ENCODE measurements at places on chromosomes 11 and 22.

- no peak for DNase-seq
Measured at GRCh38 chr11:119134389-119134978, 13.1 kb downstream of the HINFP start.

GRCh38 chr11:33867996-33868646, 23.8 kb downstream of the LMO2 start:
- DNase-seq = no peak

DNA sequence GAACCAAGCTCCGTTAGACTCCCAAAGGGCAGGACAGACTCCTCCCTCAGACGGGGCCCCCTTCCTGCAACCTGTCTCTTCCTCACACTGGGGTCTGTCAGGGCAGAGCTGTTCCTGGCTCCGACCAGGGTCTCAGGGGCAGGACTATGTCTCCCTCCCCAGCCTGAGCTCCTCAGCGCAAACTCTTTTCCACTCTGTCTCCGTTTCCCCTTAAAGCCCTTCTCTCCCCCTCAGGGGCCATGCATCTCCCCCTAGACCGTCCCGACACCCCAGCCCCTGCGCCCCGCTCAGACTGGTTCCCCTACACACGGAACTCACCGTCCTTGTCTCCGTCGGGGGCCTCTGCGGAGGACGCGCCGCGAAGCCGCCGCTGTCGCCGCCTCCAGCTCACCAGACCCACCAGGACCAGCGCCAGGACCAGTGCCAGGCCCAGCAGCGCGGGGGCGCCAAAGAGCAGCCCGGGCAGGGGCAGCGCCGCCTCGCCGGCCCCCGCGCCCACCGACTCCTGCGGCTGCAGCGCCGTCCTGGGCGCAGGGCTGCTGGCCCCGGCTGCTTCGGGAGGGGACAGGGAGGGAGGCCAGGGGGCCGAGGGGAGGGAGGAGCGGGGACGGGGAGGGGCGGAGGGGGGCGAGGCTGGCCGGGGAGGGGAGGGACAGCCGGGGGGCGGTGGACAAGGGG, 684 bp downstream of the TNFRSF13C start:
- DNase-seq = peak; percentile 79

DNA sequence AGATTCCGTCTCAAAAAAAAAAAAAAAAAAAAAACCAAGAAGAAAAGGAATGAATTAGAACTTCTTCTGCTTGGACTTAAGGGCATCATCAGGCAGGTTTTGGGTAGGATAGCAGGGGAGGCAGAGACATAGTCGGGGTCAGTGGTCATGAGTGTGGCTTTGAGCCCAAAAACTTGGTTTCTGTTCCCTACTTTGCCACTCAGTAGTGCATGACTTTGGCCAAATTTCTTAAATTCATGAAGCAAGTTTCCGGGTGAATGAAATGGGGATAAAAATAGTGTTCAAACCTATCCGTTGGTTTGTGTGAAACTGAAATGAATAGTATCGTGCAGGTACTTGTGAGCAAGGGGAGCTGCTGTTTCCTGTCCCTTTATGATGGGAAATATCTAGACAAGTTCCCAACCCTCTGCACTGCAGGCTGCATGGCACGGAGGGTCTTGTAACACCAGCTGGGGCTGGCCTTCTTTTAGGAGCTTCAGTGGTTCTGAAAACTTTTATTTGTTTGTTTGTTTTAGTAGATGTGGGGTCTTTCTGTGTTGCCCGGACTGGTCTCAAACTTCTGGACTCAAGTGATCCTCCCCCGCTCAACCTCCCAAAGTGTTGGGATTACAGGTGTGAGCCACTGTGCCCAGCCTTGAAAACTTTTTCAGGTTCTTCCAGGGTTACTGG, 18.4 kb downstream of the NEAT1 start:
- DNase-seq = no peak

- no peak for DNase-seq
Measured at GRCh38 chr22:17570851-17571631, 7.7 kb downstream of the SLC25A18 start.

DNA sequence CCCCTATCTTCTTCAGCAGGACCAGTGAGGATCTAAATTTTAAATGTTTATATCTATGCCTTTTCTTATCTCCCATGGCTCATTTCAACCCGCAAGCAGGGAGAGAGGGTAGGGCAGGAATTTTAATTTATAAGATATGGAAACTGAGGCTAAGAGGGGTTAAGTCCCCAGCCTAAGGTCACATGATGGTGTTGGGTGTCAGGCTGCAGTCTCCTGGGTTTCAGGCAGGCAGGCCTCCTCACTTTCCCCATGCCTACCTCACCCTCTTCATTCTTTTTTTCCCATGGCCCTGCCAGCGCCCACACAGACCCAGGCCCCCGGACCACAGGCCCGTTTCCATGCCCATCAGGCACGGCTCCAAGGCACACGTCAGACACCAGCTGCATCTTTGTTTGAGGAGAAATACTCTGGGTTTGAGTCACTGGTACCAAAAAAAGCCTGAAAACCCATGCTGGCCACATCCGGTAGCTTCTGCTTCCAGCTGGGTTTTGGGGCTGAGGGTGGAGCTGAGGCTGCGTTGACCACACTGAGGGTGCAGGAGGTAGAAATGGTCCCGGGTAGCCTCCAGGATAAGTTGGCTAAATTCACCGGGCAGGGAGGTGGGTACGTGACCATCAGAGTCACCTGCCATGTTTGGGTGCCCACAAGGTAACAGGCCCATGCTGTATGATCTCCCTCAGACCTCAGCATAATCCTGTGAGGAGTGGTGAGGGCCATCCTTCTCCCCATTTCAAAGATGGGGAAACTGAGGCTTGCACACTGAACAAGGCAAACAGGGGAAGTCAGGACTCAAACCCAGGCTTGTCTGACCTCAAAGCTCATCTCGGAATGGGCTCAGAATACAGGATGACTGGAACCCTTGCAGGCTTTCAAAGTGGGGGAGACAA, 7.5 kb downstream of the CRYBB1 start:
- DNase-seq = peak; percentile 67

DNA sequence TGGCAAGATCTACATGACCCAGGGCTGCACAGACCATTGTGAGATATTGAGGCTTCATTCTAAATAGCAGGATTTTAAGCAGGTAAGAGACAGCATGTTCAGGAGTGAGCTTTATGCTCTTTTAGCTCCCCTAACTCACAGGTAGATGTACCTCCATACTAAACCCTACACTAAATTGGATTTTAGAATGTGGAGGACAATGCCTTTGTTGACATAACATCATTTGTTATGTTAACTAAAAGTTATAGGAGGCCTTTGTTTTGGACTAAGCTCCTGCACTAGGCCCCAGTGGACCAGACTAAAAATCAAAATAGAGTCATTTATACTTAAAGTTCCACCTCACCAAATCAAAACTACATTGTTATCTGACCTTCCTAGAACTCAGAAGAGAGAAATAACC, 6.8 kb downstream of the DDIAS start:
- DNase-seq = no peak

DNA sequence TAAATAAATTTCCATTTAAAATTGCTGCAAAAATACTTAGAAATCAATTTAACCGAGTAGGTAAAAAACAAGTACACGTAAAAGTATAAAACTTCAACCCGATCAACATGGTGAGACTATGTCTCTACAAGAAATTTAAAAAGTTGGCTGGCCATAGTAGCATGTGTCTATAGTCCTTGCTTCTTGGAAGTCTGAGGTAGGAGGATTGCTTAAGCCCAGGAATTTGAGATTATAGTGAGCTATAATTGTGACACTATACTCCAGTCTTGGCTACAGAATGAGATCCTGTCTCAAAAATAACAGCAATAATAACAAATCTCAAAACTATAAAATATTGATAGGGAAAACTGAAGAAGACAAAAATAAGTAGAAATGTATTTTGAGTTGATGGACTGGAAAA, 11.1 kb downstream of the CASP4 start:
- DNase-seq = no peak

DNA sequence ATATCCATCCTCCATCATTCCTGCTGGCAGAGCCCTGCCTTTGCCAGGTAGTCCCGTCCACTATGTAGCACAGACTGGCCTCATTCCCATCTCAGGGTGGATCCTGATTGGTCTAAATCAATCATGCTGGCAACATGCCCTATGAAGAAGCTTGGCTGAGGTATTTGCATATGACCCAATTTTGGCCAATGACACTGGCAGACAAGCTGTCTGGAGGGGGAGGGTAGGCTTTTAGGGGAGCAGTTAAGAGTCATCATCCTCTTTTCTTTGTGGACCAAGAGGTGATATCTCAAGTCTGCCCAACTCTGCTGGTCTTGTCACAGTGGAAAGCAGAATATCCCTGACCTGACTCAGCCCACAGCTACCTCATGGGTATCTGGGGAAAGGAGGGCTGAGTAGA, 5.1 kb downstream of the CCDC89 start:
- no peak for DNase-seq

- DNase-seq = no peak
Measured at GRCh38 chr11:9103542-9104276, 12.3 kb upstream of the SCUBE2 start.

DNA sequence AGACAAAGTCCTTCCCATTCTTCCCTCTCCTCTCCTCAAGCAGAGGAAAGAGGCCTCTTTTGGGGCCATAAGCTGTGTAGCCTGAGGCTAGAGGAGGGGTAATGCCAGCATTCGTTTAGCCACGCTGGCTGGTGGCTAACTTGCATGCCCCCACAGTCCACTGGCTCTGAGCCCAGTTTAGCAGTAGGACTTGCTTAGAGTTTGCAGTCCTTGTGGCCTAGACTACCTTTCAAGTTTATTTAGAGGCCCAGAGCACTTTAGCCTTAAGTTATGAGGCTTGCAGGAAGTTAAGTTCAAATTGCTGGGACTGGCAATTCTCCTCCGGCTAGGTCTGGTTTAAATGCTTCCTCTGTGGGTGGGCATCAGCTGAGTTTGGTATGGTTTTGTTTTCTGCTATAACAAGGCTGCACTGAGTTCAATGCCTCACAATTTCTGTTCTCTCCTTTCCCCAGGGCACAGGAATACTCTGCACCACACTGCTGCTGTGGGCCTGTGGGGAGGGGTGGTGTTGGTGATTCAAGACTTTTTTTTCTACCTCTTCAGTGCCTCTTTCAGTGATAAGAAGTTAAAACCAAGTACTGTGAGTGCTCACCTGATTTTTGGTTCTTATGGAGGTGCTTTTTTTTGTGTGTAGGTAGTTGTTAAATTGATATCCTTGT, 281.0 kb upstream of the C11orf87 start:
- no peak for DNase-seq

GRCh38 chr11:134802116-134802515, 390.1 kb upstream of the B3GAT1 start:
- no peak for DNase-seq

DNA sequence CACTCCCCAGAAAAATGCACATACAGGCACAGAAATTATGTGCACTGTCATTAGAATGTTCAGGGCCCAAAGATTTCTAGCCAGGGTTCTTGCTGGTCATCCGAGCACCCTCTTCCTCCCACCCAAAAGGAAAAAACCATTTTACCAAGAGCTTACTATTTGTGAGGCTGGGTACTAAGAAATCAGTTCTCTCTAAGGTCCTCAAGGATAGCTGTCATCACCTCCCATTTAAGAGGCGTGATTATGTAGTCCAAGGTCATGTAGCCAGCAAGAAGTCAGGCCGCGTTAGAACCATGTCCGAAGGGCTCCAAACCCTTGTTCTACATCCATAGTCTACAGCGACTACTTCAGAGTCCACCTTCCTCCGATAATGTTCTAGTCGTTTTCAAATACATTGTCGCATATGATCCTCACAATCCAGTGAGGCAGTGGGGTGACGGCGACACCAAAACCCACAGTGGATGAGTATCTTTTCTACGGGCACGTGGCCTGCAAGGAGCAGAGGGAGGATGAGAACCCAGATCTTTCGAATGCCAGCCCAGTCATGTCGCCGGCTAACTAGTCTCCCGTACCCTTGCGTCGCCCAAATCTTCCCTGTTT, 634 bp downstream of the TIMM8B start:
- DNase-seq = peak; percentile 58

GRCh38 chr11:134481135-134481534, 69.1 kb upstream of the B3GAT1 start:
- DNase-seq = no peak

DNA sequence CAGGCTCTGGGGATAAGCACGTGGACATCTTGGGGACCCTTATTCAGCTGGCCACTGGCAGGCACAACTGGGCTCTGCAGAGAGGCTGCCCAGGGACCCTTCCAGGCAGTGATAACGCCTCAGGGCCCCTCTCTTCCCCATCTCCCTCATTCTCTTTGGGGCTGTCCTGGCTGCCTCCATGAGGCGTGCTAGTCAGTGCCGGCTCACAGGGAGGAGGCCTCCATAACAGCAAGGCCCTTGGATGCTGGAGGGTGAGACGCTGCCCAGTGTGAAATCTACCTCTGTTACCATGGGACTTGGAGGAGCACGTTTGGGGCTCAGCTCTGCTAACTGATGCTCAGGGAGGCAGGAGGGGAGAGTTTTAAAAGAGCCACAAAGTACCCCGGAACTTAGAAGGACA, 221.3 kb downstream of the CTTN start:
- no peak for DNase-seq

- DNase-seq = no peak
Measured at GRCh38 chr11:123407996-123408597, 22.0 kb upstream of the GRAMD1B start.

DNA sequence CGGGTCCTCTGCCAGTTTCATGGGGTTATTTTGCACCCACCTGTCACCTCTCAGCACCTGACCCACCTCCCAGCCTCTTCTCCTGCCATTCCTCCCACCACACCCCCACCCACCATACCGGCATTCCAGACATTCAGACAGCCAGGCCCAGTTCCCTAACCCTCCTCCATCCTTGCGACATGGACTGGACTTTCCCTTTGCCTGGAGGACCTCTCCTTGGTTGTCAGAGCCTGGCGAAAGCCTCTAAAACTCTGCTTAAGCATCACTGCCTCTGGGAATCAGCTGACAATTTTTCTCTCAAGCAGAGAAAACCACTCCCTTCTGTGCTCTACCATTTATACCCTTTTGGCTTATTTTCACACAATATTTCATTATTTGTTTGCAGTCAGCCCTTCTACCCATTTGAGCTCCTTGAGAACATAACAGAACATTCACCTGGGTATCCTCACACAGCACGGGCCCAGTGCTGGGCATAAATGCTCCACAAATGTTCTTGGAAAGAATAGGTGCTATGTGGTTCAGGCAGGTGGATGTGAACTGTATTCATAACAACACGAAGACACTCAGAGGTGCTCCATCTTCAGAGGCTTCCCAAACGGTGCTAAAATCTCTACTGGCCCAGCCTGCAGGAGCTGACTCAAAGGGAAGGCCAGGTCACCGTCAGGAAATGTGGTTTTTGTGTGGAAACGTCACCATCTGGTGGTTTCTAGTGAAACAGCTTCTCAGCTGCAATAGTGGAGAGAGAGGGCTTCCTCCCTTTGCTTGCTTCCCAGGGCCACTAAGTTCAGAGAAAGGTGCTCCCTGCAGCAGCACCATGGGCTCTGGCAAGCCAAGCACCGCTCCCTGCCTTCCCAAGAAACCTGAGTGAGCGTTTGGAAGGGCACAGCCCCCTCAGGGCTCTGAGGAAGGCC, 10.4 kb downstream of the SPATA19 start:
- peak; percentile 61 for DNase-seq

- DNase-seq = no peak
Measured at GRCh38 chr11:100861212-100861611, 174.1 kb downstream of the ARHGAP42 start.

DNA sequence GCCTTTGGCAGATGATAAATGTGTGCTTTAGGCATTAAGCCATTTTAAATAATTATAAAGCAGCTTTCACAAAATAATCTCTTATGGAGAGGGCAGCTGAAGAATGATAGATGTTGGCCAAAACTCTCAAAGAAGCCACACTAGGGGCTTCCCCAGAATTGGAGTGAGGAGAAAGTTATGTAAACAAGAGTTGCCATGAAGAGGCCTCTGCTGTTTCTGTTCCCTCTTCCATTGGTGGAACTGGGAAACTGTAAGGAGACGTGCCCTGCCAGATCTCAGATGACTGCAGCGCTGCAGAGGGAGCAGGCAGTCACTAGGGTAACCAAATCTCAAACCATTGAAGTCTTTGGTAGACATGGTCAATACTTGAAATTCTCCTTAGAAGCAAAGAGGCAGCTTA, 19.4 kb upstream of the APLP2 start:
- DNase-seq = no peak
